H9 (cell line): ENCODE measurements at places on chromosomes 12 and 14. TPM values are rescaled to one million over a fixed set of nuclear protein-coding genes. Genes with fewer than 3 reads are reported as not detected.

MLXIP gene
- 28.6 and 32.4 TPM in 2 replicates for total RNA-seq

DNA sequence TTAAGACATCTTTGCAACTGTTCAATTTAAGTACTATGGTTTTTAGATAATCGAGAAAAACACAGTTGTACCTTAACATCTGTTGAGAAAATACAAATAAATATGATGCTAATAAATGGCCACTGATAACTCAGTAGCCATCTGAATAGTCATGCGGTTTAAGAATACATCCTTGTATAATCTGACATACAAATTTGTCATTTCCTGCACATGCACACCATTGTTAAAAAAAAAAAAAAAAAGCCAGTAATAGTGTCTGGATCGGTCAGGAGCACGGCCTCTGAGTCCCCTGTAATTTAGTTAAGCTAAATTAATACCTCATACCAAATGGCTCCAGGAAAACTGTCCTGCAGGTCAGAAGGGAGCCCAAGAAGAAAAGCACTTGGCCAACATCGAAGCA lies 16.8 kb downstream of the RFC5 start:
- DNase-seq: no peak

DNA sequence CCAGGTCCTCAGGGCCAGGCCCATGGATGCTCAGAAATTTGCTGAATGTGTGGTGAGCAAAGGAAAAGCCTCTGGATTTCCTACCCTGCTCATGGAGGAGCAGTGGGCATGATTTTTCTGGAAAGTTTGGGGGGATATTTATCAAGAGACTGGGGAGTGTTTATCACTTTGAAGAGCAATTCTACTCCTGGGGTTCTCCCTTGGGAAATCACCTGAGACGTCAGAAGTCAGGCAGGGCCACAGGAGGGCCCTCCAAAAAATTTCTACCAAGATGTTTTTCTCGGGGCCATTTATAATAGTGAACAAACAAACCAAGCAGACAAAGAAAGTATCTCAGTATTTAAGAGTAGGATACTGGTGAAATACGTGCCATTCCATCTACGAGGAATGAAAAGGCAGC lies 20.1 kb upstream of the EIF2B2 start:
- no peak for DNase-seq

MYL2 gene
- not detected in 2 replicates for total RNA-seq

- DNase-seq: no peak
These were observed 26.5 kb upstream of the RCOR1 start for GRCh38 chr14:102565959-102566358.

ACSM4 gene
- not detected in 2 replicates for total RNA-seq

- DNase-seq: peak; percentile 54
These were observed 13.2 kb downstream of the LALBA start for GRCh38 chr12:48556631-48557030.

APOLD1 gene
- 0.48 and 0.70 TPM in 2 replicates for total RNA-seq

PTPRR gene
- total RNA-seq: 0.22 and 0.24 TPM in 2 replicates

DNA sequence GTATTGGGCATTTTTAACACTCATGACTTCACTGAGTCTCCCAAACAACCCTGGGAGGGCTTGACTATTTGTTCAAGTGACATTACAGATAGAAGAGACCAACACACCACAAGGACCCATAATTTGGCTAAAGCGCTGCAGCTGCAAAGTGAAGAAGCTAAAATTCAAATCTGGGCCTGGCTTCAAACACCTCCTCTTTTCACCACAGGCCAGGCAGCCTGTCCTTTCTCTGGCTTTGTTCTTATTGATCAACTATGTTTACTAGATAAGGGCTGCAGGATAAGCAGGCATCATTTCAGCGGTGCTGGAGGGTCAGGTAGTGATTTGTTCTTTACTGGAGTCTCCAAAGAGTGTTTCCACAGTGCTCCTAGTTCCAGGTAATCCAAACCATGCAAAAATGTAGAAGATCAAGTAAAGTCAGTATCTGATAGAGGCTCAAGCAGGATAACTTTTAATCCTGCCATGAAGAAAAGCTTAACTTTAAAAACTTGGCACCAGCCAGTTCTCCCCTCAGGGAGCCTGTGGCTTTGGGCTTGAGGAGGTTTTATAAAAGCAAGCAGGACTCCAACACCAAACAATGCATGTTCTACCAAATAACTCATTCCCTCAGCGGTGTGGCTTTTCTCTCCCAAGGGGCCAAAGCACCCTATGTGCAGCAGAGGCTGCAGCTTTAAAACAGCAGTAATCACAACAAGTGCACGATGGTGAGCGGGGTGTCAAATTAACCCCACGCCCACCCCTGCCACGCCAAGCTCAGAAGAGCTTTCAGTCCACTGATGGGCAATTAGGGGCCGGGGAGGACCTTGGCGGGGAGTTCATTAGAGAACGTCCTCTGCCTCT lies 16.8 kb downstream of the CLMN start:
- no peak for DNase-seq

- DNase-seq: peak; percentile 85
These were observed 16.9 kb downstream of the OR6S1 start for GRCh38 chr14:20624495-20625070.

GRCh38 chr12:41055875-41056577 lies 132.1 kb upstream of the PDZRN4 start:
- DNase-seq: no peak

DNA sequence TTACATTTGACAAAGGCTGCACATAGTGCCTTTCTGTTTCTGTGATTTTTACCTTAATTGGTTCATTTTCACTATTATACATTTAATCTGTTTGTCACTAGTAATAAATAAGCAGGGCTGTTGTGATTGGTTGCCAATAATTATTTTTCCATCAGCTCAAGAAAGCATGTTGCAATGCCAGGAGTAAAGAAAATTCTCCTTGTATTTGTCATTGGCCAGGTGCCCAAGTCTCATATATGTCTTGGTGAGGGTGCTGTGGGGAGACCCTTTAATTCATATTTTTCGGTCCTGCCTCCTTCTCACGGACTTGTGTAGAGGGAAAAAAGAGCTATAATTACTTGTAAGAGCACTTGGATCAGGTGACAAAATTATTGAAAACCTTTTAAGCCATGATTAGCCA lies 108.0 kb downstream of the KITLG start:
- no peak for DNase-seq

DNA sequence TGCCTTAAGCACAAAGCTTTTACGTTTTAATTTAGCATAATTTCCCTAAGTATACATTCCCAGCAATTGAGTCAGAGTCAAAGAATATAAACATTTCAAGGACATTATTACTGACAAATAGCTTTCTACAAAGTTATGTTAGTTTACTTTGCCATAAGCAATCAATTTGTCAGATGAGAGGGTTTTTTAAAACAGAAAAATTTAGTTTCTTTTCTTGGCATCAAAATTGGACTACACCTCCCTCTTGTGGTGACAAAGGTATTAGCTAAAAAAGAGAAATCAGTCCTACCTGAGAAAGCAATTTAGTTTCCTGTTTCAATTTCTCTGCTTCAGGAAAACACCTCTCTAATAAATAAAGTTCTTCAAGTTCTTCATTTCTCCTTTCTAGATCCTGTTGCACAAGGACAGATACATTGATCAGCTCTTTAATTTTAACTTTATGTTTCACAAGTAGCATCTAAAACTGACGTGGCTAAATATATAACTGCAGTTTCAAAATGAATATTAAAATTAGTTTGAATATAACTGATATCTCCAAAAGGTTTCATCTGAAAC lies 39.9 kb downstream of the DNAI7 start:
- DNase-seq: no peak

ZNF10 gene
- total RNA-seq: 15.3 and 17.3 TPM in 2 replicates

- no peak for DNase-seq
These were observed 85.8 kb downstream of the ATP23 start for GRCh38 chr12:58026897-58027891.

- DNase-seq: no peak
These were observed 285.9 kb downstream of the BMP4 start for GRCh38 chr14:53670701-53671100.

GRCh38 chr12:1474041-1474573 lies 120.3 kb downstream of the FBXL14 start:
- no peak for DNase-seq

GRCh38 chr14:61696753-61697318 lies 1.5 kb downstream of the HIF1A start:
- no peak for DNase-seq

- DNase-seq: peak; percentile 57
These were observed 9.0 kb downstream of the MVK start for GRCh38 chr12:109582636-109583035.
